Activated T-helper 1 cell treated with anti-CD3 and anti-CD28 coated beads, Interleukin-2, amount 50 U/mL, for 16 hours (primary cell): ENCODE measurements at places on chromosomes 7 and 10.

- no peak for DNase-seq
These were observed 9.3 kb downstream of the TCF7L2 start for GRCh38 chr10:112959207-112959838.

- DNase-seq = no peak
These were observed 68.1 kb downstream of the PYROXD2 start for GRCh38 chr10:98346847-98347246.

DNA sequence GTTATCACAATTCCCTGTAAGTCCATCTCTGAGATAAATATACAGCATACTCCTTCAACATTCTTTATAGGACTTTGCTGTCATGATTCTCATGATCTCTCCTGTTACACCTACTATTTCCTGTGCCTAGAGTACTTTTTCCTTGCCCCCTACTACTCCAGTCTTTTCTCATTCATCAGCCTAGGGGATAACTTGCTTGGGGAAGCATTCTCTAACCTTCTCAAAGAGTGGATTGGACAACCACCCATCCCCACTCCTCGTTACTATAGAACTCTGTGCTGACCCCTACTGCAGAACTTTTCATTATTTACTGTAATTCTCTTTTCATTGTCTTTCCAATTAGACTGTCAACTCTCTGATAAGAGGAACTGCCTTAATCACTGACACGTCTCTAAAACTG, 57.4 kb upstream of the TFEC start:
- DNase-seq = no peak

DNA sequence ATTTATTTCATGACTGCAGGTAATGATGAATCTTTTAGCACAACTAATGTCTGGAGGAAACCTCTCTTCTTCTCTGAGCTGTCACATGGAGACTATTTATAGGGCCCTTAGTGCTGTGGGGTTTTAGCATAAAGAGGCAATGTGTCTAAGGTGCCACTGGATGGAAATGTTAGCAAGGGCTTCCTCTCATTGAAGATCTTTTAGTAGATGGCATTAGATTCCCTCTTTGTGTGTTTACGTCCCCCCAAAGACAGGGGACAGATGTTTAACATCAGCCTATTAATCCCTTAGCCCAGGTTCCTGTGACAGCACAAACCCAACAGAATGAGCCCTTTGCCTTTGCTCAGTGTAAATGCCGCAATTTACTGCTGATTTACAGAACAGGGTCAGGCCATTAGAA, 208.6 kb downstream of the SKAP2 start:
- no peak for DNase-seq

- no peak for DNase-seq
These were observed 34.8 kb downstream of the AHR start for GRCh38 chr7:17333221-17333620.
